ENCODE measurements at places on chromosomes 1 and 21. TPM values are rescaled to one million over a fixed set of nuclear protein-coding genes. Genes with fewer than 3 reads are reported as not detected.

RXFP4 gene
- not detected for total RNA-seq

PTPN22 gene
- under 0.01 TPM for total RNA-seq

CCDC185 gene
- not detected for total RNA-seq

SPRR2A gene
- total RNA-seq = not detected

CDK18 gene
- 28.6 TPM for total RNA-seq

KRTAP12-2 gene
- total RNA-seq = not detected

CNIH3 gene
- 3.4 TPM for total RNA-seq

DENND2C gene
- 14.2 TPM for total RNA-seq

ZNF670 gene
- 4.1 TPM for total RNA-seq

RNU1-2 gene
- total RNA-seq = under 0.01 TPM

SPATA21 gene
- total RNA-seq = not detected

ACKR1 gene
- not detected for total RNA-seq

MPZ gene
- total RNA-seq = 1.2 TPM

HHIPL2 gene
- not detected for total RNA-seq

PPIAL4G gene
- total RNA-seq = not detected

ERO1B gene
- total RNA-seq = 4.0 TPM

ACTA1 gene
- total RNA-seq = 10.8 TPM

OR6K2 gene
- total RNA-seq = not detected

OR2M7 gene
- not detected for total RNA-seq

NPHS2 gene
- total RNA-seq = not detected

GSTM5 gene
- not detected for total RNA-seq

CSF3R gene
- total RNA-seq = not detected

TMEM200B gene
- total RNA-seq = 0.33 TPM

CD48 gene
- not detected for total RNA-seq

AKNAD1 gene
- 2.2 TPM for total RNA-seq

IGSF9 gene
- 1.2 TPM for total RNA-seq

FAM131C gene
- total RNA-seq = 0.67 TPM

S100PBP gene
- total RNA-seq = 41.7 TPM

AMY2A gene
- total RNA-seq = not detected

ESRRG gene
- total RNA-seq = 0.40 TPM

GJA9 gene
- not detected for total RNA-seq

SOX13 gene
- 22.0 TPM for total RNA-seq

Data from mammary epithelial cell (primary cell).